Globus pallidus (tissue), 1 donor: ENCODE measurements at places on chromosomes 5 and 9.

- no peak for DNase-seq
Measured at GRCh38 chr5:57529864-57530263, 47.3 kb upstream of the ACTBL2 start.

DNA sequence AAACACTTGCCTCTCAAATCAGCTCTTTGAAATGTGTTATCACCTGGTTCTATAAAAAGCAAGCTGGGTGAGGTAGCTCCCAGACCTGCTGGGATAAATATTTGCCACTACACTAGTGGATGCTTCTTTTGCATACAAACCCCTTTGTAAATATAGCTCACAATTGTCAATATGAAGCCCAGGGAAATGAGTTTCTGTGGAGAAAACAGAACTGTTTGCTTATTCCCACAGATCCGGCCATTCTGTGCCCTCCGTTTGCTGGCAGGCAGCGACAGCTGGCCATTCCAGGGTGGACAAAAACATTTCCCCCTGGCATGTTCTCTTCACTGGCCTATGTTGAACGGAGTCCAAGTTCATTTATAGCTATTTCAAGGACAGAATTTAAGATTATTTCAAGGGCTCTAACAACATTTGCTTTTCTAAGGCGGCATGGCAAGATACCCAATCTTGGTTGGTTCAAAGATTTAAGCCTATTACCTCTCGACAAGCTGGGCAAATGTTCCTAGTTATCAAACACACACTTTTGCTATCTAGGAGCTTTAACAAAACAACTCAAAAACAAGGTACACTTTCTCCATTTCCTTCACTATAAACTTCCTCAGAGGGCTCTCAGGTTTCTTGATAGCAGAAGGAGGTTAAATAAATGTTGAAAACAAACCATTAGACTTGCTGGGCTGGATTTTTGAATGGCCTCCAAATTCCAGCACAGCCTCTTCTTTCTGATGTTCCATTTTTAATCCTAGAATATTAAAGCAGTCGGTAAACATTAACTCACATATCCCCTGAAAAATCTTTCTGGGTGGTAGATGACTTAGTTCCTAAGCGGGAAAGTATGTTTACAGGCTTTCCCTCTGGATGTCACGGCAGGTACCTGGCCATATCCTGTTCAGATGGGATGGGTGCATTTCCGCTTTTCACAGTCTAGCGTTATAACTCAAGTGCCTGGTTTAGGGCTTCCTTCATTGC lies 332.3 kb downstream of the PLK2 start:
- no peak for DNase-seq

GRCh38 chr5:94928891-94929290 lies 310.4 kb downstream of the SLF1 start:
- no peak for DNase-seq

DNA sequence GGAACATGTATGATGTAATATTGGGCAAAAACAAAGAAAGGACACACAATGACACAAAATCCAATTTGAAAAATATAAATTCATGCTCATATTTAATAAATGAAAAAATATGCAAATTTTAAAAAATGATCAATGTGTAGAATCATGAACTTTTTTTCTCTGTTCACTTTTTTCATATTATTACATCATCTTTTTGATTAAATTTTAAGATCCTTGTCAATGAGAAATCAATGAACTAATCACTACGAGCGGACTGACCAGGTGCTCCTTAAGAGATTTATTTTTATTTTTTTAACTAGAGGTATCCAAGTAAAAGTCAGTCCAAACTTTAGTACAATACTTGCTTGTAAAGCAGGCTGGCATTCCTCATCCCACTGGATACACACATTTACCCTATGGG lies 174.1 kb downstream of the CDK5RAP2 start:
- no peak for DNase-seq

GRCh38 chr9:109604131-109604530 lies 106.0 kb upstream of the PTPN3 start:
- DNase-seq, result no peak

DNA sequence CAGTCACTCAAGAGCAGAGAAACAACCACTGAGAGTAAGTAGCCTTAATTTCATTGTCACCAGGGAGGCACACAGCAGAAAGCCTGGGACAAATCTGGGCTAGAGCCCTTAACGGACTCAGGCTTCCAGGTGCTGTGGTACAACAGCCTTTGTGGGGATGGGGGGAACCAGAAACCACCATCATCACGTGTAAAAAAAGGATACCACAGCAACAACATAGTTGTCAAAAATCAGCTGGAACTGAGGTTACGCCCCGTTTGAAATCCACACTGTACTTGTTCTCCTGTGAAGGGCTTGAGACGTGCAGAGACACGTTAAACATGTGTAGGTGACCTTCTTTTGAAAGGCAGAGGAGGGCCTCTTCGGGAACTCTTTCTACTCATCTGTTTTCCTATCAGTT lies 16.6 kb upstream of the PLPP1 start:
- DNase-seq, result no peak

DNA sequence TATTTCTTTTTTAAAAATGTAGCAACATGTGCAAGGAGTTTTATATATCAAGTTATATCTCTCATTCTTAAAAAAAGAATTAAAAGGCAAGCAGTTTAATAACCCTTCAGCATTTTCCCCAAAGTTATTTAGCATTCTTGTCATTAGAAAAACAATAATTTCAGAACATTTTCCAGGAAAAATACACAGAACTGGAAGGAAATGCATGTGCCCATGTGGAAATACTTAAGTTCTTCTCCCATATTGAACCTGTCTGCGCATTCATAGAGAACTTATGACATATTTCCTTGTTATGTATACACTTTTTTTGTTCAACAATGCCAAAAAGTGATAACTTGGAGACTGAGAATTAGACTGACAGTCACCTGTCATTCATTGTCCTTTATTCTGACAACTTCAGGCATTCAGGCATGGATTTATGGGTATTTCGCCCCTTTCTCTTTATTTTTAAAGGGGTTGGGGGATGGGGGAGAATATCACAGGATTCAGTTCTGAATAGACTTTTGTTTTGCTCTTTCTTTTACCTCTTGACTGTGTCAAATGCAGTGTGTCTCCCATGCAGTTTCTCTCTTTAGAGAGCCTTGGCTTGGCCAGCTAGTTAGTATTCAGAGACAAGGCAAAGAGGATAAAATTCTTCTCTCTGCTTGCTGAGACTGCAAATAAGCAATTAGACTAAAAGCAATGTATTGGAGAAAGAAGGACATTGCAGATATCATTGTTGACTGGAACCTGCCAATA lies 701.0 kb downstream of the NR2F1-AS1 start:
- DNase-seq, result peak; percentile 11

- DNase-seq, result no peak
Measured at GRCh38 chr9:85740787-85741094, 1.0 kb downstream of the AGTPBP1 start.

GRCh38 chr5:139759219-139759721 lies 36.3 kb upstream of the PSD2 start:
- no peak for DNase-seq

DNA sequence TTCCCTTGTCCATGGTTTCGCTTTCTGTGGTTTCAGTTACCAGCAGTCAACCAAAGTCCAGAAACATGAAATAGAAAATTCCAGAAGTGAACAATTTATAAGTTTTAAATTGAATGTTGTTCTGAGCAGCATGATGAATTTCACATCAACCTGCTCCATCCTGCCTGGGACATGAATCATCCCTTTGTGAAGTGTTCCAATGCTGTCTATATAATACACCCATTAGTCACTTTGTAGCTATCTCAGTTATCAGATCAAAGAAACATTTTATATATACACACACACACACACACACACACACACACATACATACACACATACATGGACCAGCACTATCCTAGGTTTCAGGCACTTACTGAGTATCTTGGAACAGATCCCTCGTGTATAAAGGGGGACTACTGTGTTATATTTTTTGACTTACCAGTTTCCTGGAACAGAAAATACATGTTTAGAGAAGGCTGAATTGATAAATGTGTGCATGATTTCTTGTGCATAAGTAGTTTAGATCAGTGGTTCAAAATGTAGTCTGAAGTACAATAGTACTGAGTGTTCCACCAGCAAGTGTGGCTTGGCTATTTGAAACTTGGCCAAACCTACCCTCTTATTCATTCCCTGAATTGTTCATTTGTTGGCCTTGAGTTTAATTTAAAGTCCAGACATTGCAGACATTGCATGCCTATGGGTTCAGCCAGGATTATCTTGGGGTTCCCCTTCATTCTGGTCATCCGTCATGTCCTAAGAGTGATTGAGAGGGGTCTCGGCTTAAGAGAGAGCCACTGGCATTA lies 510.0 kb downstream of the GADD45G start:
- no peak for DNase-seq

DNA sequence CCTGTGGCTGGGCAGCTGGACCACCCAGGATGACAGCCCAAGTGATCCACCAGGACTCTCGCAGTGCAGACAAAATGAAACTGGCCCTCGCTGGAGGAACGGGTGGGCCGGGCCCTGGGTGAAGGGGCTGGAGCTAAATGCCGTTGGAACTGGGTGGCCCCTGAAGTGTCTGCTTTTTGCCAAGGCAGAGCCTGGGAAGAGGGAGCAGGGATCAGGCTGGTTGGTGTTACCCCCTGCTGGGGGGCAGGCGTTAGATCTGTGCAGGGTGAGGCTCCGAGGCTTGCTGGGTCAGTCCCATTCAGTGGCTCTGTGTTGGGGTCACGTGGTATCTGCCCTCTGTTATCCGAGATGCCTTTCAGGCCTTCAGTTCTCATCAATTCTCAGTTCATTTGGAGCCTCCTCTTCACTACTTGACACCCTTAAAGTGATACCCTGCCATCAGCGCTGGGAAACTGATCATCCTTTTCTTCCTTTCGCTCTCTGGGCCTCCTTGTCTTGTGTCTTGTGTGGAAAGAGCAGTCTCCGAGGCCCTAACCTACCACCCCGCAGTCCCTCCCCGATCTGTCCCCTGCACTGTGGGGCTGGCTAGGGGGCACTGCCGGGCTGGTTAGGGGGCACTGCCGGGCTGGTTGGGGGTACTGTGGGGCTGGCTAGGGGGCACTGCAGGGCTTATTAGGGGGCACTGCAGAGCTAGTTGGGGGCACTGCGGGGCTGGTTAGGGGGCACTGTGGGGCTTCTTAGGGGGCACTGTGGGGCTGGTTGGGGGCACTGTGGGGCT lies 37.3 kb downstream of the COL5A1 start:
- no peak for DNase-seq

GRCh38 chr5:171835066-171835465 lies 49.4 kb downstream of the SMIM23 start:
- no peak for DNase-seq

DNA sequence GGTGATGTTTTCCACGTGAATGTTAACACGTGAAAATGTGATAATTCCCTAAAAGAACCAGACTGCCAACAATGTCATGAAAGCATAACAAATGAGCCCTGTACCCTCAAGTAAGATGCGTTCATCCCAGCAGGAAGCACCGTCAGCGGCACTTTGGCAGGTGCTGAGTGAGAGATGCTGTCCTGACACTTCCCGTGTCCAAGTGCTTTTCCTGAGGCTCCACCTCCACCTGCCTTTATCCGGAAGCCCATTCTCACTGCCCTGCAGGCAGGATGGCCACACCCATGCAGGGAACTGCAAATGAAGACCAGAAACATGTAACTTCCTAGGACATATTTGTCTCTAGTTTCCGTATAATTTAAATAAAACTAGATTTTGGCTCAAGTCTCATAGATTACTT lies 238.0 kb upstream of the IRX2 start:
- DNase-seq, result no peak

DNA sequence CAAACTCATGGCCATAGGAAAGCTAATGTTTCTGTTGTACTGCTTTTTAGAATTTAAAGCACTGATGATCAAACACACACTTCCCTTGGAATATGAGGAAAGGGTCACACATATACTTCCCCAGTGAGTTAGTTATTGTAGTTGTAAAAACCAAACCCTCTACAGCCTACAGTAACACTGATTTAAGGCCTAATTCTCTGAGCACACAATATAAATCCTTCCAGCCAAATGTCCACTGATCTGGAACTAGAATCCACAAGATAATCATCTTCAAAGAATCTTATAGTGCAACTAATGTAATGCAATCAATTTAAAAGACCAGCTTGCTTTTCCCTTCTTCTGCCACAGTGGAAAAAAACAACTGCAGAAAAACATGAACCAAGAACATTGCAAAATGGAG lies 219.3 kb downstream of the CAAP1 start:
- DNase-seq, result no peak

DNA sequence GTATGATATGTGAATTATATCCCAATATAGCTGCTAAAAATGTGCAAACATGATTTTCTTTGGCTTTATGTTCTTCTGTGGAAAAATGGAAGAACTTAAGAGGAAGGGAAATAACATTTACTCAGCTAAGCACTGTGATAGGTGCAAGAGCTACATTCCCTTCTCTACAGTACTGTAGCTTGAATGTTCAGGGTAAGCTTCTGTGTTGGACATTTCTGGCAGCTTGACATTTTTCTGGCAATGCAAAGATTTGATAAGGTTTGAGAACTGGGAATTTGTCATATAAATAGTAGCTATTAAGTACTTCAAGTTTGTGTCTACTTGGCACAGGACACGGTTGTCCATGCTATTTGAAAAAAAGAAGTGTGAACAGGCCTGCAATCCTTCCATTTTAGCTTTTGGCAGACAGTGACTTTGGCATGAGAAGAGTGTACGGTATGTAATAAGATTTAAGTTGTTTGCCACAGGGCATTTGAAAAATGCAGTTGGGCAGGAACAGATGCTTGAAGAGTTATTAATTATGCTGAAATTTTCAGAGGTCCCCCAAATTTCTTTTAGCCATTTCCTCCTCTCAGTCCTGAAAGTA lies 77.6 kb downstream of the KIF4B start:
- no peak for DNase-seq

GRCh38 chr5:74530326-74531050 lies 110.0 kb downstream of the ENC1 start:
- no peak for DNase-seq

GRCh38 chr9:111944241-111944866 lies 47.7 kb downstream of the UGCG start:
- DNase-seq, result no peak

DNA sequence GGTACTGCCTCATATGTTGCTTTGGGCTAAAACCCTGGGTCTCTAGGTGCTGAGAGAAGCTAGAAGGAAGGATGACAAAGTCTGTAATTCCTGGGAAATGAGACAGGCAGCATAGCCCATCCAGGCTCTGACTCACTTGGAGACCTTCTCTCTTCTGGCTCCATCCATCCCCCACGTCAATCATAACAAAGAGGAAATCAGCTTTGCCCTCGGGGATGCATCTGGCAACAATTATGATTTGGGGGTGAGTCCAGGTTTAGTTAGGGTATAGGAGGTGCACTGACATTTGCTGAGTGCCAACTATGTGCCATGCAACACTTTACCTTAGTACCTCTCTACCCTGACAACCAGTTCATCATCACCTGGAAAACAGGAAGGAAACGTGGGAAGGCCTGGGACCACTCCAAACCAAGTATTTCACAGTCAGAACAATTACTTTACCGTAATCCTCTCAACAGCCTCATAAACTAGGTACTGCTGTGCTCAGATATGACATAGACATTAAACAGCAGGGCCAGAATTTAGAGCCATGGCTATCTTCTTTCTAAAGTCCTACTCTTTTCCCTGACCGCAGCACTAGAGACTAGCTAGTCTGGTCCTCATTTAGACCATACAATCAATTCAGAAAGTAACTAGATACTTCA lies 39.1 kb upstream of the GZMA start:
- no peak for DNase-seq
